ENCODE measurements at places on chromosomes 3 and 15.
A peak's percentile ranks its signal among the peaks of the same experiment; 100 is the strongest.

GRCh38 chr3:151154566-151154965 is 48.5 kb downstream of the GPR171 start:
- DNase-seq = no peak

DNA sequence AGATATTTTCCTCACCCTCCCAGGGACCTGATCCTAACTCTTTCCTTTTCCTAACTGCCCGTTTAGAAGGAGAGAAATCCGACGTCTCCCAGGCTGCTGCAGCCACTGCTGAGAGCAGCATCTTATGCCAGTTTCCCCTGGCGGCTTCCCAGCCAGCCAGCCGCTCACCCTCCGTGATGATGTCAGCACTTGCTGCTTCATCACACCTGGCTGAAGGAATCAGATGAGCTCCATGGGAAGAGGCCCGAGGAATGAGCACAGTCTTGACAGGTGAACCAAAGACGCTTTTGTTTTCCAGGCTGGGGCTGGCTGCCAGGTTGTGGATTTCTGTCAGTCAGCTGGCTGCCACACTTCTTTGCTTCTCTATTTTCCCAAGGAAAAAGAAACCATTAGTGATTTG is 445.1 kb upstream of the RBMS3 start:
- DNase-seq = peak; percentile 3

DNA sequence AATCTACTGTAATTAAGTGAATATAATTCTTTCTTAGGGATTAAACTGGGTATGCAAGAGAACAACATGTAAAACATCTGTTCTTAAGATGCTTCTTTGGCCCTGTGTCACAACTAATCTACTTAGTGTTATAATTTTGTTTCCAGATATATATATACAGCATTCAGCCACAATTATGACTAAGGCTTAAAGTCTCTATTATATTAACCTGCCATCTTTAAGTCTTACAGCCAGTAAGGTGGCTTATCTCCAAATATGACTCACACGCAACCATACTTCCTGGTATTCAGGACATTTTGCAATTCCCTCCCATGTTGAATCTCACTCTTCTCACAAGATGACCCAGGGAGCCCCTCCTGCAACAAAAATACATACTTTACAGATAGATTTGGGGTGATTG is 6.6 kb upstream of the KBTBD8 start:
- peak; percentile 84 for DNase-seq

DNA sequence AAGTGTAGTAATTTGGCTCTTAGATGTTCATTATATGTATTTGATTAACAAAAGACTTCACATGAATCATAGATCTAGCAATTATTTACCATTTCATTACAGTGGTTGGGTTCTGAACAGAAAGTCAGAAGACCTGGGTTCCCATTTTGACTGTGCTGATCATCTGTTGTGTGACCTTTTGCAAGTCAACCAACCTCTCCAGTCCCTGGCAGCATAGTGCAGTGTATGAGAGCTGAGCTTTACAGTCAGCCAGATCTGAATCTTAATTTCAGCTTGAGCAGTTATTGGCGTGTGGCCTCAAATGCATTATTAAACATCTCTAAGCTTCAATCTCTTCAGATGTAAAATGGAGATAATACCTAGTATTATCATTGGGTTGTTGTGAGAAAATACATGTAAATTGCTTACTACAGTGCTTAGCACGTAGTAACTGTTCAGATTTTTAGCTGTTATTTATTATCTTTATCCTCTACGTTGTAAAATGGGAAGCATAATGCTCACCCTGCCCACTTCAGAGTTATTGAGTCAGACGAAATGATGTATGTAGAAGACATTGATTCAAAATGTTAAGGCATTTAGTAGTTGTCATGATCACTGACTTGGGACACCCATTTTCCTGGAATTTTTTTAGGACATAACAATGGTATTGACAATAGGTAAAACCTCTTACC is 104.0 kb downstream of the KLHL25 start:
- DNase-seq = no peak

DNA sequence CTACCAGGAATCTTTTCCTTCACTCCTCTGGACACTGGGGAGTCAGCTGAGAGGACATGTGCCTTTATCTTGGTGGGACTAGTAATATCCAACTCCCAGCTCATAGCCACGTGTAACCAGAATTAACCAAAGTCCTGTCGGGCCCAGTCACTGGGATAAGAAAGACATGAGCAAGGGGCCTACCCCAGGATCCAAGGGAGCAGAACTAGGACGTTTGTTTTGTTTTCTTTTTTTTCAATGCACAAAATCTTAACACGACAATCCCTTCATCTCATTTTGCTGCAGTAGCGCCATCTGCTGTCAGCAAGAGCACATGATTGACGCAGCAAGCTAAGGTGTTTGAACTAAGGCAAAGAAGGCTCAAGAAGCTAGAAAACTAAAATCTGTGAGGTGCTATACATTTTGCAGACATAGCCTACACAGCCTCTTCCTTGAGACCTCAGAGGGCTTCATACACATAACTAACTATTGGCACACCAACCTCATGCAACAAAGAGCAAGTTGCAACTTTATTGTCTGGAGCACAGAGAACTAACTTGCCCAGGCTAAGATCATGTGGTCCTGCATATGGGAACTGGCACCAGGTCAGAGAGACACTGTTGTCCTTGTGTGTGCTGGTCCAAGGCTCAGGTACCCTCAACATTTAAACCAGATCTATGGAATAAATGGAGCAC is 43.6 kb downstream of the RLBP1 start:
- peak; percentile 74 for DNase-seq

DNA sequence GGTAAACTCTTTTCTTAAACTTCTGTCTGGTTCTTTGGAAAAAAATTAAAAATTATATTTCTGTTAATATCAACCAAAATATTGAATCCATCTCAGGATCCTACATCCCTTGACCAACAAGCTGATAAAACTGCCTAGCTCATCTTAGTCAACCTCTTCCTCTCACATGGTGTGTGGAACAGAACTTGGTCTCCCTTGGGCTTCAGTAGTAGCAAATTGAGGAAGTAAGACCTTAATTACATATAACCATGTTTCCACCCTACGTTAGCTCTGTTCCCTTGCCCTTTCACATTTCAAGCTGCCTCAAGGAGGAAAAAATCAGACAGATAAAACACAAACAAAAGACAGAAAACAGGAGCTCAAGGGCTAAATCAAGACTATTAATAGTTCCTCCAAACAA is 116.4 kb downstream of the GREM1 start:
- no peak for DNase-seq

- DNase-seq = no peak
These were observed 135.3 kb downstream of the PCCB start for GRCh38 chr3:136385457-136385856.

DNA sequence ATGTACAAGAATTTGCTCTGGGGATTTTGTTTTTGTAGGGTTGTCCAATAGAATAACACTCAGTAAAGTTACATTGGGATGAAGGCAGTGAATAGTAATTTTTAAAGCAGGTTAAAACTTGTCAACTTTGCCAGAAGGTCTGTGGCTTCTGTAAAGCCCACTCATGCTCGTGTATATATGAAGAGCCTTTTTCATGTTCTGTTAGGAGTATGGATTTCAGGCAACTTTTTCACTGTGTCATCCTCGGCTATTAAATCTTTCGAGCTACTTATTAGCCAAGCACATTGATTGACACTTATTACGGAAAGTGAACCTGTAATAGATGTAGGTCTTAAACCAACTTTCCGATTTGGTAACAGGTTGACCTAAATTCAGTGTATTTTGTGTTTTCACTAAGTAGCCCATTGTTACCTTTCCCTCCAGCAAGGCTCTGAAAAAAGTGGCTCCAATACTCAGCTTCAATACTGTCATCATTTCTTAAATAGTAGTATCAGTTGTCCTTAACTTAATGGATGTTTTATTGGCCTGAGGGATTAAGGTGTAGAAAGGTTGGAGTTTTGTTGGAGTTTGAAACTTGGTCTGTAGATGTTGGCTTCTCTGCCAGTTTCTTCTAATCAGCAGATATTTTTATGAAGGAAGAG is 1.7 kb downstream of the PAK2 start:
- no peak for DNase-seq

DNA sequence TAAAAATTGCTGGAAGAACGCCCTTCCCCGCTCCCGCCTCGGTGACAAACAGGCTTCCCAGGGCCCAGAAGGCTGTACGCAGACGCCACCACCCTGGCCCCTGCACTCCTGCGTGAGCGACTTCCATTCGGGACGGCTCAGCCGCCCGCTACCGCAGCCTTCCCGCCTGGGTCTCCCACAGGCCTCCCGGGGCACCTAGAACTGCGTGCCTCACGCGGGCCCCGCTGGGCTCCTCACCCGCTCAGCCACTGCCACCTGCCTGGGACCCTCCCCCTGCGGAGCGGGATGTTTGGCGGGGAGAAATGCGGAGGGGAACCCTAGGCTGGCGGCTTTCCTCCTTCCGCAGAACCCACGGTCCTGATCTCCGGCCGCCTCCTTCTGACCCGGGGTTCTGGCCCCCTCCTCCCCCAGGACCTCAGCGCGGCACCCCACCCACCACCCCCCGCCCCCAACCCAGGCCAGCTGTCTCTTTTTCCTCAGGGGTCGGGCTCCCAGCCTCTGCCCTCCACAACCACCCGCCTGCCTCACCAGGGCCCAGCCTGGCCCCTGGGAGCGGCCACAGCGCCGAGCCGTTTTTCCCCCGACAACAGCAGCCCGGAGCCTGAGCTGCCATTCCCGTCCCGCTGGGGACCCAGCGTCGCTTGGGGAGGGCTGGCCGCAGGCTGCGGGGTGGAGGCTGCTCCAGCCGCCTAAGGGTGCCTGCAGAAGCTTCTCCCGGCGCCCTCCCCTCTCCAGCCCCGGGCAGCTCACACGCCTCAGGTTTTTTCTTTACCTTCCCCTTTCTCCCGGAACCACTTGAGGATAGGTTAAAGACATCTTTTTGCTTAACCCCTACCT is 27.6 kb upstream of the RAB7A start:
- DNase-seq = peak; percentile 14

DNA sequence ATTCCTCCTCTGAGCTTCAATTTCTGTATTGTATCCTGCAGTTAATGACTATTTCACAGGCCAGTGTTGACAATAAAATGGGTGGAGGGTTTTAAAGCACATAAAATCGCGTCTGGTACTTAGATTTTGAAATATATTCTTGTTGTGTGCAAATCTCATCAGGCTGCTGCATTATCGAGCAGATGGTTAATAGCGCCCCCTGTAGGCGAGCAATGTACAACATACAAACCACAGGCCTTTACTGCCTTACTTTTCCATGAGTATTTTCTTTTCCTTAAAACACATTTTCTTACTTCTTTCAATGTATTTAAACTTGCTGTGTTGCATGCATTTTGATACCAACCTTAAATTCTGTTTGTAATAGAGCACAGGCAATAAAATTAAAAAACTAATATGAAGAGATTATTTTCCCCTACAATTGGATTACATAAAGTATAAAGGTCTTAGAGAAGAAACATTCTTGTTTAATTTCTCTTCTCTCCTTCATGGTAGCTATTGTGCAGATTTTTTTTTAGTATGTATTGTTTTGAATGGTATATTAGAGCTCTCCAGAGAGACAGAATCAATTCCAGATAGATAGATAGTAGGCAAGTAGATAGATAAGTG is 608.4 kb downstream of the CADM2 start:
- DNase-seq = peak; percentile 39

GRCh38 chr15:98720031-98720430 is 71.7 kb downstream of the IGF1R start:
- DNase-seq = no peak

- DNase-seq = no peak
These were observed 52.0 kb downstream of the NTRK3 start for GRCh38 chr15:88204584-88204983.

DNA sequence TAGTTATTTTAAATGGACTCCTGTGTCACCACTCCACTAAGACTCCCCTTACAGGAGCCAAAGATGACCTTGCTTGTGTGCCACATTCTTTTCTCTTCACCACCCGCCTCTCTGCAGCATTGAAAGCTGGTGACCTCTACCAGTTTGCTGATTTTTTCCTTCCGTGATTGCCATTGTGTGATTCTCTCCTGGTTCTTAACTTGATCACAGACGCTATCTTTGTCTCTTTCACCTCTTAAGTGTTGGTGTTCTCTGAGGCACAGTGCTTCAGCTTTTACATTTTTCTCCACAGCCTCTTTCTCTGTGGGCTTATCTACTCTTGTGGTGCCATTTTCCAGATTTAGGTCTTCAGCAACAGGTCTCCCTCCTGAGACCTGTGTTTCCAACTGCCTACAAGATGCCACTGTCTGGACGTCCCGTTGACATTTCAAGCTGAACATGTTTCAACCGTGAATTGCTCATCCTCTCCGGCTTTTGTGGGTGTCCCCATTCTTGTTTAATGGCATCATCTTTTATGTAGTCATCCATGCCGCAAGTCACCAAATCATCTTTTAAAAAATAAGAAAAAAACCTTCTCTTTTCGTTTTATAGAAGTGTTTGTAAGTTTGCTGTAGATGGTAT is 26.5 kb downstream of the IQGAP1 start:
- peak; percentile 86 for DNase-seq

DNA sequence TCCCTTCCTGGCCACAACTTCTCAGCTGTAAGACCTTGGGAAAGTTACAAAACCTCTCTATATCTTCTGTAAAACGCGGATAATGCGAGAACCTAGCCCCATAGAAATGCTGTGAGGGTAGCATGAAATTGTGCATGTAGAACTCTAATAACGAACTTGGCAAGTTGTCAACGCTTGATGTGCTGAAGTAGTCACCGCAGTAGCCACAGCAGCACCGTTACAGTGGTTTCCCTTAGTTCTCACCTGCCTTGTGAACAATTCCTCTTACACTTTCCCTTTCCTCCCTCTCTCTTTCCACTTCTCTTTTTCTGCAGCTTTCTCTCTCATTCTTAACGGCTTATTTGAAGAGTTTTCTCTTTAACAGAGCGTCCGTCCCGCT is 447 bp upstream of the SHQ1 start:
- peak; percentile 12 for DNase-seq

- DNase-seq = no peak
These were observed 843 bp downstream of the GLCE start for GRCh38 chr15:69161079-69161877.

GRCh38 chr3:178067721-178068120 is 468.5 kb upstream of the KCNMB2 start:
- DNase-seq = no peak

DNA sequence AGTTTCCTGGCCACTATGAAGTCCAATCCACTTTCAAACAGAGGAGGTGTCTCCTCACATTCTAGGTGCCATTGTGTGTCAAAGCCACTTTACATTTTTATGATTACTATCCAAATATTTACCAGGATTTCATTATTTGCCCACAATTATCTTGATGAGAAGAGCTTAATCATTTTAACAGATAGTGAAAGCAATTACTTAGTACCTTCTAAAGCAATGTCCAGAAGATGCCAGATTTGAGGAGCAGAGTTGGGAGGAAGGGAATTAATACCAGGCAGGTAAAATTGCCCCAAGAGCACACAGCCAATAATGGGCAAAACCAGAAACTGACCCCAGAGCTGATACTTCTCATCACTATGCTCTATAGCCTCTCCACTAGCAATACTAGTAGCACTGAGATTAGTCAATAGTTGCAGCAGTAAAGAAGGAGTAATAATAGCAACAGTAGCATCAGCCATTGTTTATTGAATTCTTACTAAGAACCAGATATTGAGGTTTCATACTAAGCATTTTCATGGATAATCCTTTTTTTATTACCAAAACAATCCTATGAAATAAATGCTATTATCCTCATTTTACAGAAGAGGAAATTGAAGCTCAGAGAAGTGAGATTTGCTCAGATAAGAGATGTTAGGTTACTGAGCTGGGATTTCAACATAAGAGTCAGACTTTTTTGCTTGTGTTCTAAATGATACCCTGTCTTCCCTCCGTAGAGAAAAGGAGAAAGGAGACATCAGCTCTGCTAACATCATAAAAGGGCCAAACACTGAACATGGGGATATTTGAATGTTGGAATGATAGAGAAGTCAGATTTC is 509.3 kb upstream of the CFAP20DC start:
- DNase-seq = no peak

GRCh38 chr15:27677951-27678350 is 421.2 kb downstream of the OCA2 start:
- DNase-seq = no peak

- DNase-seq = no peak
These were observed 103.1 kb downstream of the CMSS1 start for GRCh38 chr3:99920481-99921376.
